Activated CD4-positive, alpha-beta T cell treated with anti-CD3 and anti-CD28 coated beads, Interleukin-2, amount 50 U/mL, for 48 hours (primary cell): ENCODE measurements at places on chromosomes 11 and 22.

- DNase-seq: no peak
Measured at GRCh38 chr22:22180738-22181285, 63.8 kb upstream of the VPREB1 start.

GRCh38 chr11:19329970-19330369 is 89.2 kb upstream of the E2F8 start:
- DNase-seq: no peak

DNA sequence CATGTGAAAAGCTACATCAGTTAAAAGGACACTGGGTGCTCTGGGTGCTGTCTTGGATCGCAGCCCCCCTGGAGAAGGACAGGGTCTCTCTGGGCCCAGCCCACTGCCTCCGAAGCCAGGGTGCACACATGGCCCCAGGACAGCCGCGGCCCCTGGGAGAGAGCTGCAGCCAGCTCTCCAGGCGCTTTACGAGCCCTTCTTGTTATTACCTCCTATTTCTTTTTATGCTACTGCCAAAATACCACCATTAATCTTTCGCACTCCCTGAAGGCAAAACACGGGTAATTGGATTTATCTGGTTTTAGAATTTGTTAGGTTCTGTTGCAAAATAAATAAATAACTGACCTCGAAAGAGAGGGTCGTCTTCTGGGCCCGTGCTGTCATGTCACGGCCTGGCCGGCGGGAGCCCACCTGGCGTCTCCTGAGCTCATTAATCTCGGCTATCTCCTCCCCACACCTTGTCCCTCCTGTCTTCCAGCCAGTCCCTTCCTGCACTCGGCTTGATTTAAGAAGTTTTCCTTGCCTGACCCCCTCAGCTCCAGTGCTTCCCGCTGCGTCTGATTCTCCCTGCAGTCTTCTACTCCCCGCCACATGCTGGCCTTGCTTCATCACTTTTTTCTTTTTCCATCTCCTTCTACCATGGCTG is 611.7 kb downstream of the OPCML start:
- no peak for DNase-seq

GRCh38 chr22:28102151-28102812 is 183.2 kb upstream of the PITPNB start:
- DNase-seq: no peak

DNA sequence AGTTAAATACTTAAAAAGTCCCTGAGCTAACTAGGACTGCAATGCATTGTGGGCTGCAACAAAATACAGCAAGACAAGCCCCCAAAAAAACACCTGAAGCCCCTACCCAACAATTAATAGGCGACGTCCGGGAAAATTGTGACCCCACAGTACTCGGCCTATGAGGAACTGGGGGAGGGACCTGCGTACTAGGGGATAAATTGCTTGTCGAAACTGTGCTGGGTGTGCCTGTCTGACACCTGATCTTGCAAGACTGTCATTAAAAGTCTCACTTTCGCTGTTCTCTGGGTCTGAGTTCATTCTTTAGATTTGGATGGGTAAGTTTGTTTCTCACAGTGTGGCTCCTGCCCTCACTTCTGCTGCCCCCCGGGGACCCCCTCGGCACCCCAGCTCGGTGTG is 15.2 kb downstream of the TANGO2 start:
- no peak for DNase-seq

- DNase-seq: no peak
Measured at GRCh38 chr11:29634744-29635143, 382.1 kb downstream of the KCNA4 start.

DNA sequence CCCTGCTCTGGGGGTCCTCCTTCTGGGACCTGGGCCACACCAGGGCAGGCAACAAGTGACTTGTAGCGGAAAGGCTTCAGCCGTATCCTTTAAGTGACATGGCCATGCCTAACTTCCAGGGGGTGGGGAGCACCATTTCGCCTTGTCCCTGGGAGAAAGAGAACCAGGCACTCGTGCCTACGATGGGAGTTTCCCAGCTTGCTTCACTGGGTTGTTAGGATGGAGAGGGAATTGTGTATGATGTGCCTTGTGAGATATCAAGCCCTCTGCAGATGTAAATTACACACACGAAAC is 151.4 kb downstream of the CACNA1I start:
- no peak for DNase-seq

DNA sequence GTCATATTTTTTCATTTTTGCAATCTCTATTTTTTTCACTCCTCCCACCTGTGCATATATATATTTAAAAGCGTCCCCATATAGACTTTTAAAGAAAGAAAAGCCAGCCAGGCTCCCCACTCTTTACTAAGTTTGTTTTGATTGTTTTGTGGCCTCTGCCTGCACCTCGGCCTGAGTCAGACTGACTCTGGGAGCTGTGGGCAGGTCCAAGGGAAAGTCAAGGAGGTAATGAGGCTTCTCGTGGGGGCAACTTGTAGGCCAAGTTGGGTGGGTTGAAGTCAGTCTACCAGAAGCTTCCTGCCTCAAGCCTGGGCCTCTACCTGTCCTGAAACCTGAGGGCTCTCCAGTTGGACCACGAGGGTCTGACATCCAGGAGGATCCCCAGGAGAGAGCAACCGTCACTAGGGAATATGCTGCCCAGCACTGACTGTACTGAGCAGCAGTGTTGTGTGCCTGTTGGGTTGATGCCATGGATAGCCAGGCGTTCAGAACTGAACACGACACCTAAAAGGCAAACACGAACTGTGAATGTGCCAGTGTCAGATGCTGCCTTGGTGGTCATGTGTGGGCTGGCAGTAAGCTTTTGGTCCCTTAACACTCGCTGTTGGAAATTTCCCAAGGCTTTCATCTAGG is 58.8 kb downstream of the BMAL1 start:
- DNase-seq: no peak
